CD8-positive, alpha-beta T cell (primary cell): ENCODE measurements at places on chromosomes 13 and 19.

- DNase-seq = no peak
These were observed 259.5 kb downstream of the COL4A1 start for GRCh38 chr13:110047496-110047895.

DNA sequence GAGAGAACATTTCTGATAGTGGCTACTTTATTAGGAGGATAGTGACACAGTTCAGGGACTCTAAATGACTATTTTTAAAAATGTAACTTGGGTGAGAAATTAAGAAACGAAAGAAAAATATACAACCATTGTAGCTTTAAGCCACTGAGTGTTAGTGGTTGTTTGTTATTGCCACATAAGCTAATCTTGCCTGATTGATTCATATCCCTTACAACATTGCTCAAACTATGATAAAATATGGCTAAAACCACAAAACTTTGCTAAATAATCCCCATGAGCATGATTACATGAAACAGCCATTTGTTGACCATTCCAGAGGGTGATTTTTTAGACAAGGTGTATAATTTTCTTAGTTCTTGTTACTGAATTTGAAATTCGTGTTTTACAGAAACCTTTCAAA, 343.4 kb downstream of the SLITRK5 start:
- DNase-seq = no peak

- DNase-seq = no peak
These were observed 6.7 kb upstream of the DIAPH3 start for GRCh38 chr13:60170414-60170813.

GRCh38 chr19:35693835-35694599, 10.3 kb upstream of the ZBTB32 start:
- DNase-seq = peak; percentile 82

DNA sequence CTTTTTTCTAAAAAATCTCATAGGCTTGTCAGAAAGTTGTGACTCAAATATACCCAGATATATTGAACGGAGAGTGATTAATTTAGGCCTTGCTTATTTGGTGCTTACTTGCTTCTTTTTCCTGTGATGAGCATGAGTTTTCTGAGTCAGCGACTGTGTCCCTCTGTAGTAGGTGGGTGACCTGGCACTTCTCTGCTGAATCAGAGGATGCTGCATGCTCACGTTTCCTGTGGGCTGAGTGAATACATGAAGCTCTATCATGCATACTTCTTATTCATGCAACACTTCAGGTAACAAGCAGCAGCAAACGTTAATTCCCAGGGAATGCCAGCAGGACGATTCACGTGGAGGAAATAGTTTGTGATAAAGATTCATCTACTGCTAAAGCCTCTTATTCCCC, 245.0 kb downstream of the KLF5 start:
- DNase-seq = no peak

DNA sequence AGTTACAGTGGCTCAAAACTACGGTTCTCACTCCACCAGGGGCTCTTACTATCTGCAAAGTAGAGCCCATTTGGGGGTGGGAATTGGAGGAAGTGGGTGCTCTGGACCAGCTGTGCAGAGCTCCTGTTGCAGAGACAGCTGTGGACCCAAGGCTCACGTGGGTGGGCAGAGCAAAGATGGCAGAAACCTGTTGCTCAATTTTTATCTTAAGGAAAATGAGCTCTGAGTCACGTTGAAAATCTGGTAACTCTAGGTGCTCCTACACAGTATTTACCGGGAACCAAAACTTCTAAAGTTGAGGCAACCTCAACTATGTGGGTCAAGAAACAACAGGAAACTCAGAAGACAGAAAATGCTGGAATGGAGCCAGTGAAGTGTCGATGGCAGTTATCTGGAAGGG, 30.2 kb upstream of the SLC15A1 start:
- no peak for DNase-seq

GRCh38 chr19:11738746-11739620, at the start of gene ZNF823:
ZNF823 (minus strand) TSS chr19:11738946; CDS start chr19:11738819, 127 bp downstream.
- DNase-seq = peak; percentile 95

- no peak for DNase-seq
These were observed 2.2 kb upstream of the EEF1AKMT1 start for GRCh38 chr13:20775961-20776360.
